ENCODE measurements at places on chromosomes 1 and 21. TPM values are rescaled to one million over a fixed set of nuclear protein-coding genes. Genes with fewer than 3 reads are reported as not detected.

- H3K27ac ChIP-seq, result peak overlapping the region; percentile 93
- peaks cover 13% of the 10 kb centered on the region for H3K36me3 ChIP-seq
- H3K27me3 ChIP-seq, result no peaks in the 10 kb centered on the region
- H3K4me3 ChIP-seq, result peak overlapping the region; percentile 77
- DNase-seq, result no peak
Observed at GRCh38 chr21:42878678-42878992, 704 bp downstream of the WDR4 start.

DNA sequence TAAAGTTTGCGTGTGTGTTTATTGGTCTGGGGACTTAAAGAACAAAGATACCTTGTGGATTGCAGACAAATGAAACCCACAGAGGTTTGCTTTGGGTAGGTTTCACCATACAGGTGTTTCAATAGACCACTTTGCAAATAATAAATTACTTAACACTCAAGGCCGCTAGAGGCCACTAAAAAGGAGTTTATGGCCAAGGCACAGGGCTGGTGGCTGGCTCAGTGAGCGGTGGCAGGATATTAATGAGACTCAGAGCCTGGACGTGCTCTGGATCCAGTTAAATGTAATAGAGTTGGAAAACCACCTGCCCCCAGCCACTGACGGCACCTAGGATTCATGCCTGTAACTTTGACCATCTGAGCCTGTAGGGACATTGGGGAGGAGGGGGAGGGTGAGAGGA is 44.5 kb downstream of the LRRC38 start:
- no peaks in the 10 kb centered on the region for H3K4me1 ChIP-seq
- no peaks in the 10 kb centered on the region for H3K27me3 ChIP-seq
- H3K36me3 ChIP-seq, result no peaks in the 10 kb centered on the region
- DNase-seq, result no peak

DNA sequence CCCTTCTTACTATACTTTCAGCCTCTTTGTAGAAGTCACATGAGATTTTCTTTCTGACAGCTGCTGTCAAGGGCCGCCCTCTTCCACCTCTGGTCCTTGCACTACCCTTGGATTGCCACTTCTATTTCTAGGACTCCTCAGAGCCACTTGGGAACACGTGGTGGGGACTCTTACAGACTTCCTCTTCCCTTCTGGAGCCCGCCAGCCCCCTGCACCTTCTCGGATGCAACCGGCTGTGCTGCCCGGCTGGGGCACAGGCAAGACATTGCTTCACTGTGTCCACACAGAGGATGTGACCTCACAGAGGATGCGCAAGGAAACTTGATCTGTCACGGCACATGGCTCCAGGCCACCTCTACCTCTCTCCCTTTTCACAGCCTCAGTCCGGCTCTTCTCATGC is 2.4 kb upstream of the IKBKE start:
- no peaks in the 10 kb centered on the region for H3K27me3 ChIP-seq
- H3K4me1 ChIP-seq, result peaks cover 7% of the 10 kb centered on the region
- H3K4me3 ChIP-seq, result no peak overlapping the region
- H3K27ac ChIP-seq, result no peak overlapping the region
- no peaks in the 10 kb centered on the region for H3K36me3 ChIP-seq

DNA sequence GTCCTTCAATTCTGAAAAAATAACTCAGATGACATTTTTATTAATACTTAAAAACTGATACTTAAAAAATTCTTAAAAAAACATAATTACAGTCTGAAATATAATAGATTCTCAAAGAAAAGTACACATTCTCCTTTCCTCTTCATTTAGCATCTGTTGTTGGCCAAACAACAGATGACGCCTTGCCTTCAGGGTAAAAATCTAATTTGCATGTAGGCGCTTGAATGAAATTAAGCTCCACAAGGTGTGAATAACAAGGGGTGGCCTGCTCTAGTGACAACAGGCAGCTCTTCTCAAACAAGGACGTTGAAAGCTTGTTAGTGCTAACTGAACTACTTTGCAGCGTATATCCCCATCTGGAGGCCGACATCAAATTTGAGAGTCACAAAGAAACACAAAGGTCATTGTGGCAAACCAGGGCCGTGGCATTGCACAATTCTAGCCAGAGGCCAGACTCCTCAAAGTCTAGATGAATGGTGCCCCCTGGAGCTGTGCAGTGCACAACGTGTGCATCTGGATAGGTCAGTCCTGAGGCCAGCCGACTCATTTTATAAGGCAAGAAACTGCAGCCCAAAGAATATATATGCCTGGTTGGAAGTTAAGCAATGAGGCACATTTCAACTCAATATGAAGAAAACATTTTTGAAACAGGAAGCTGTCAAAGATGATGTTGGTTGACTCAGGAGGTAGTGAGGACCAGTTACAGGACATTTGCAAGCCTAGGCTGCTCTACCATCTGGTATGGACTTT is 459.2 kb upstream of the RUNX1 start:
- H3K27me3 ChIP-seq, result no peaks in the 10 kb centered on the region
- no peak overlapping the region for H3K27ac ChIP-seq
- H3K4me1 ChIP-seq, result no peaks in the 10 kb centered on the region

GRCh38 chr21:32962268-32962667 is 63.5 kb upstream of the OLIG2 start:
- no peaks in the 10 kb centered on the region for H3K27me3 ChIP-seq
- no peak overlapping the region for H3K27ac ChIP-seq
- H3K4me1 ChIP-seq, result no peaks in the 10 kb centered on the region
- H3K4me3 ChIP-seq, result no peak overlapping the region
- H3K36me3 ChIP-seq, result no peaks in the 10 kb centered on the region
- DNase-seq, result no peak

Gene RAB25
- not detected for total RNA-seq

Gene ALG14
- total RNA-seq, result not detected

Gene LAD1
- 0.43 TPM for total RNA-seq
